H7 (cell line): ENCODE measurements at places on chromosomes 13 and 19.

- DNase-seq = peak; percentile 93
Measured at GRCh38 chr19:4557971-4558941, 1.2 kb downstream of the SEMA6B start.

DNA sequence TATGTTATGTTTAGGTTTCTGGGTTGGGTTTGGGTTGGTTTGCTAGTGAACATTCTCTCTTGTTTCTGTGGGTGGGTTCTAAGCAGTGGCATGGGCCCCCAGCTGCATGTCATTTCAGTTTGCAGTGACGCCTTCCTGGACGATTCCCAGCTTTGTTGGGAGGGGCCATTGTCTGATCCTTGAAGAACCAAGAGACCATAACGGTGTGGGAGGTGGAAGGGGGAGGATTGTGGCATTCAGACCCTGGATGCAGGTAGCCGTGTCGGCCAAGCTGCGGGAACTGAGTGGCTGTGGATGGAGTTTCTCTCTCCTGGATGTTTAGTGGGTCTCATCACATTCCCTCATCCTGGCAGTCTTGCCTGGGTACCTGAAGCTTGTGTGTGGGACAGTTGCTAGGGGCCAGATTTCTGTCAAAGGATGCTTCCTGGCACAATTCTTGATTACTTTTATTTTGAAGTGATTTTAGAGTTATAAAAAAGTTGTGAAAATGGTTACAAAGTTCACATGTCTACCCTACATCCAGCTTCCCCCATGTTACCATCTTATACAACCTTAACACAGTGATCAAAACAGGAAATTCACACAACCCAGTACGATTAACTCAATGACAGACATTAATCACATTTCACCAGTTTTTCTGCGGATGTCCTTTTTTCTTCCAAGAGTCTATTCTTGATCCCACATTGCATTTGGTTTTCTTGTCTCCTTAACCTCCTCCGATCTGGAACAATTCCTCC is 123.8 kb downstream of the SIPA1L3 start:
- no peak for DNase-seq

DNA sequence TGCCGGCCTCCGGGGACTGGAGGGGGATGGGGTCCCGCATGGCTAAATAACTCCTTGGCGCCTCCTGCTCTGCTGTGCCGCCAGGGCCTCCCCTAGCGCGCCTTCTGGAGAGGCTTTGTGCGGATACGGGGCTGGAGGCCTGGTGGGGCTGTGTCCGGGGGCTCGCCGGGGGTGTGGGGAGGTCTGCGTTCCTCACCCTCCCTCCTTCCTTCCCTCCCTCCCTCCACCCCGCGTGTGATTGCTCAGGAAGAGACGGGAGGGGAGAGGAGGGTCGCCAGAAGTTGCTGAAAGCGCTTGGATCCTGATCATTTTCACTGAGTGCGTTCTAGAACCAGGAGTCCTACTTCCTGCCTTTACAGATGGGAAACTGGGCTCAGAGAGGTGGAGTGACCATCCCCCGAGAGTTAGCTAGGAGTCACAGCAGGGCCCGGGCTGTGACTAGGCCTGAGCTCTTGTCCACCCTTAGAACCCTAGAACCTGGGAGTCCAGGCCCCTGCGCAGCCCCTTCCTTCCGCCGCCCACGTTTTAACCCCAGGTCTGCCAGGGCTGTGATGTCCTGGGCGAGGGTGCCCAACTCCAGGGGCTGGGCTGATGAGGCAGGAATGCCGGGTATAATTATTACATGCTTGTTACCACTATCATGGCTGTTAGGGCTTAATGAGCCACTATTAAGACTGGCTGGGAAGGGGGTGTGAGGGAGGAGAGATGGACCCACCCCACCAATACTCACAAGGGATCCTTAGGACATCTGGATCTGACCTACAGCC is 782 bp upstream of the JUND start:
- DNase-seq = no peak

- no peak for DNase-seq
Measured at GRCh38 chr13:88031980-88032559, 360.9 kb downstream of the SLITRK5 start.
